ENCODE measurements at places on chromosomes 4 and X.
A peak's percentile ranks its signal among the peaks of the same experiment; 100 is the strongest.

GRCh38 chr4:98482503-98482846, 175.9 kb downstream of the TSPAN5 start:
- no peak for DNase-seq

- no peak for DNase-seq
Measured at GRCh38 chr4:3481113-3481531, 18.0 kb downstream of the DOK7 start.

GRCh38 chr4:7850489-7850888, 89.2 kb downstream of the AFAP1 start:
- DNase-seq, result no peak

- no peak for DNase-seq
Measured at GRCh38 chr4:79964400-79965211, 108.4 kb downstream of the ANTXR2 start.

GRCh38 chrX:56564921-56565840, 1.8 kb downstream of the UBQLN2 start:
- peak; percentile 0 for DNase-seq

GRCh38 chr4:186203406-186203805, 12.0 kb downstream of the CYP4V2 start:
- DNase-seq, result no peak

GRCh38 chr4:42904986-42905385, 12.5 kb downstream of the GRXCR1 start:
- no peak for DNase-seq

Measured in HepG2 (cell line).